ENCODE measurements at places on chromosomes 1 and 21. TPM values are rescaled to one million over a fixed set of nuclear protein-coding genes. Genes with fewer than 3 reads are reported as not detected.

Gene ILDR2
- total RNA-seq = 1.9 TPM

Gene PRAMEF8
- not detected for total RNA-seq

Gene LCE1D
- not detected for total RNA-seq

DNA sequence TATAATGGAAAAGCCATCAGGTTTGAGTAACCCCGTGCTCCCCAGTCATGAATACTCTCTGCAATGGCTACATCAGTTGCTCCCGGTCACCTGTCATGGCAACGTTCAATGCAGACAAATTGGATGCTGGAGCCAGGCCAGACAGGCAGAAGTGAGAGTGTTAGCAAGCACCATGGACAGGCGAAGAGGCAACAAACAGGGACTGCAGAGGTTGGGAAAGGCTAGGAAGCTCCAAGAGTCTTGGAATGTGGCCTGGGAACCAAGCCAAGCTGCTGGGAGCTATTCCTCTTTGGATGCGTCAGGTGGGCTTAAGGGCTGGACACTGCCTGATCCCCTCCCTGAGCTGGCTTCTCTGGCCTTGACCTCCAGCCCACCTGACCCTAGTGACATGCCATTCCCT, 102.9 kb downstream of the ACTL8 start:
- no peak for DNase-seq

- no peak for DNase-seq
Observed at GRCh38 chr1:10444795-10445397, 4.9 kb upstream of the CORT start.

GRCh38 chr1:199356561-199356960, 670.9 kb upstream of the NR5A2 start:
- DNase-seq = no peak

DNA sequence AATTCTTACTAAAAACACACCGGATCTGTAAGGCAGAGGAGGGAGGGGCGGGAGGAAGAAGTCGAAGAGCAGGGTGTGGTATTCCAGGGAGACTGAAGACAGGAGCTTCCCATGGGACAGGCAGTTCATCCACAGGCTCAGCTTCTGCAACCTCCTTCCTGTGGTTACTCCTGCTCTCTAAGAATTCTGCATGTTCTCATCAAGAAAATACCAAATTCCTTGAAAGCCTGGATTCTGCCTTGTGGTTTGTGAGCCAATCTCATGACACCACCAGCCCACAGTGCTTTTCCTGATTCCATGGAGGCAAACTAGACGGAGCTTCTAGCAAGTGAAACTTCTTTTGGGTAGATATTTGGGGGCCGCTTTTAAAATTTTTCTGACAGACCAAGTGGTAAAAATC, 1.1 kb upstream of the ST6GALNAC3 start:
- no peak for DNase-seq

DNA sequence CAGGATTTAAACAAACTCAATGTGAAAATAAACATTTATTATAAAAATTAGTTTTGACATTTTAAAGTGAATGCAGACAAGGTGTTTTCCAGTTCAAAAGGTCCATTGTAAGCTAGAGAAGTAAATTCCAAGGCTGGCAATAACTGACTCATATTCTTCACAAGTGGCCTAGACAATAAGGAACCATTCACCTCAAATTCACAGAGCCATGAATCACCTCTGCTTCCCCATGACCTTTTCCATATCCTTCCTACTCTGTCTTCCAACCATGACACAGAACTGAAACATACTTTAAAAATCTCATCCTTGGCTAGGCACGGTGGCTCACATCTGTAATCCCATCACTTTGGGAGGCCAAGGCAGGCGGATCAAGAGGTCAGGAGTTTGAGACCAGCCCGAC, 24.8 kb downstream of the F11R start:
- no peak for DNase-seq

DNA sequence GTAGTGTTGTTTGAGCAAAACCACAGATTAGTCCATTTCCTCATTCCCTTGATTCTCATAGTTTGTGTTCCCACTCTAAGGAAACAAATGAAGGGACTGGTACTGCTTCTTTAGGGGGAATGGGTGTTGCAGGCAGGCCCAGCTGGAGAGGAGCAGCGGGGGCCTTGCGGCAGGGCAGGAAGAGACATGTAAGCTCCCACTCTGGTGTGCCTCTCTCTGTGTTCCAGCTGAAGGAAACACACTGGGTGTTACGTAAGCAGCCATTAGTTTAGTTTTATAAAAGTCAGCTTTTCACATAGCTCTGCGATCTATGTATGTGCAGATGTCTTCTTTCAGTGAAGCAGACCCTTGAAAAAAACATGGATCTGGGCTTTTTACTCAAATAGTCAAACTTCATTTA, 99.5 kb downstream of the CACHD1 start:
- DNase-seq = no peak

GRCh38 chr1:11845641-11846335, 1.8 kb downstream of the NPPA start:
- DNase-seq = no peak

- DNase-seq = no peak
Observed at GRCh38 chr1:17976854-17977253, 130.7 kb upstream of the IGSF21 start.

GRCh38 chr1:7745783-7746182, 25.3 kb upstream of the VAMP3 start:
- DNase-seq = peak; percentile 67

GRCh38 chr1:243944429-243945160, 94.6 kb upstream of the AKT3 start:
- no peak for DNase-seq

GRCh38 chr1:48746906-48747305, 29.8 kb downstream of the BEND5 start:
- no peak for DNase-seq

GRCh38 chr1:228141226-228142044, 1.4 kb downstream of the GUK1 start:
- DNase-seq = peak; percentile 79

- DNase-seq = no peak
Observed at GRCh38 chr1:173554089-173554488, 48.8 kb downstream of the SLC9C2 start.

GRCh38 chr1:228210076-228210651, 2.3 kb downstream of the OBSCN start:
- peak; percentile 9 for DNase-seq

GRCh38 chr1:2049718-2050431, at the start of gene PRKCZ:
TSS of gene PRKCZ (plus strand) at chr1:2050411. CDS start at chr1:2050631, 220 bp downstream.
- peak; percentile 93 for DNase-seq

GRCh38 chr1:234871710-234872271, 256.8 kb downstream of the TOMM20 start:
- DNase-seq = no peak
